GM12892 (cell line): ENCODE measurements at places on chromosomes 1 and 21.

- DNase-seq = no peak
These were observed 1.4 kb upstream of the ARHGEF2 start for GRCh38 chr1:155979597-155980343.

DNA sequence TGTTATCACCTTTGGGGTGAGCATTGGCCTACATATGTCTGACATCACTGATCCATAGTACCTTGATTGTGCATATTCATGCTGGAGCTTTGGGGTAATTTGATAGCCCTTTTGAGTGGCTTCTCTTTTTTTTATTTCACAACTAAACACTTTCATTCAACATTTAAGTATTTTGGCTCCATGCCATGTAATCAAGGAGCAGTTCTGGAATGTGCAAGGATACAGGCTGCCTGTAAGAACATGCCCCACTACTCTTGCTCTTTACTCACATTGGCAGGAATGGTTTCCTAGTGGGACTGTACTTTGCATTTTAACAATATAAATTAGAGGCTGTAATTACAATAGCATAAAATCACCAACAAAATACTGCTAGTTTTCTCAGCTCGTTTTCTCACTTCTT is 300.7 kb upstream of the SPAG17 start:
- DNase-seq = no peak

- DNase-seq = no peak
These were observed 57.5 kb downstream of the PCP4 start for GRCh38 chr21:39924577-39925308.

- DNase-seq = no peak
These were observed 1.4 kb downstream of the BCL10 start for GRCh38 chr1:85274969-85275453.

DNA sequence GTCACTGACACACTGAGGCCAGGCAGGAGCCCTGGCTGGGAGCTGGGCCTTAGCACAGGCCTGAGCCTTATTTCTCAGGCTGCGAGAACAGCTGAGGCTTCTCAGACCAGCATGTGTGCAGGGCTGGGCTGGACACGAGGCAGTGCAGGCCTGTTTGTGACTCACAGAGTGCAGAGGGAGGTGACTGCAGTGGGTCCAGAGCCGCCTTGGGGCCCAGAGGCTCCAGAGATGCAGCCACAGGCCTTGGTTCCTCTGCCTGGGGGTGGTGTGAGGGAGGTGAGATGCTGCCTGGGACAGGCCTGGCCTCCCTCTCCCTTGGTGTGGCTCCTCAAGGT is 61.2 kb upstream of the ETV3 start:
- DNase-seq = no peak

DNA sequence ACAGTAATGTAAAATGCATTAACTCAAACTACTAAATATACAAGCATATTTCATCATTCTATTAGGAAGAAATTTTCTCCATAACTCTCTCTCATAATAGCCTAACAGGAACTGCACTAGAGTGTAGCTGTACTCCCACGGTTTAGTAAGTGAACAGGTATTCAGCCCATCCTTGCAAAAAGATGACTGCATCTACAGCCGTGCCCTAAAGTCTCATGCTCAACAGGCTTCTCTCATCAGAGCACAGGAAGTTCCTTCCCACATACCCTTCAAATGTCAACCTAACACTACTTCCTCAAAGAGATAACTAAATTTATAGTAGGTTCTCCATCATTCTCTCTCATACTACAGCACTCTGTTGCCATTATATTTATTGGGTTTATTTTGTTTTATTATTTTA is 251.6 kb downstream of the AKT3 start:
- DNase-seq = no peak

DNA sequence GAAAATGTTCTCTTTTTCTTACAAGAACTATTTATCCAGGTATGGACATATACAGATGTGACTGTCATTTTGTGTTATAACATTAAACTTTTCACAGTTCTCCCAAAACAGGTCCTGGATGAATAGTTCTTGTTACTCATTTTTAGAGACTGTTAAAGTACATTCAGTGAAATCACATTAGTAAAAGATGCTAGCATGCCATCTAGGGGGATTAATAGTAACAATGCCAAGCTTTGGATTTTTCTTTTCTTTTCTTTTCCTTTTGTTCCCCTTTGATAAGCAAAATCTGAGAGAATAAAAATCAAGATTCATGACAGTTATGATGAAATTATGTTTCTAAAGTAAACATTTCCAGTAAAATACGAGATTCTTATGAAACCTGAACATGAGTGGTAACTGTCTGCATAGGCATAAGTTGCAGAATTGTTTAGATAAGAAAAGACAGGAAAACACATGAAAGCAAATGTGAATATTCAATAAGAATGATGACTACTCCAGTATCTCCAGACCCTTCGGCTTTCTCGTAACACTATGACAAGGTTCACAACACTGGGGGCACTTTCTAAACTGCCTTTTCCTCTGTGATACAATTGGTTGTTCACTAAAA is 77.5 kb downstream of the TPR start:
- DNase-seq = no peak

GRCh38 chr1:184150776-184151531 is 99.4 kb downstream of the TSEN15 start:
- no peak for DNase-seq

DNA sequence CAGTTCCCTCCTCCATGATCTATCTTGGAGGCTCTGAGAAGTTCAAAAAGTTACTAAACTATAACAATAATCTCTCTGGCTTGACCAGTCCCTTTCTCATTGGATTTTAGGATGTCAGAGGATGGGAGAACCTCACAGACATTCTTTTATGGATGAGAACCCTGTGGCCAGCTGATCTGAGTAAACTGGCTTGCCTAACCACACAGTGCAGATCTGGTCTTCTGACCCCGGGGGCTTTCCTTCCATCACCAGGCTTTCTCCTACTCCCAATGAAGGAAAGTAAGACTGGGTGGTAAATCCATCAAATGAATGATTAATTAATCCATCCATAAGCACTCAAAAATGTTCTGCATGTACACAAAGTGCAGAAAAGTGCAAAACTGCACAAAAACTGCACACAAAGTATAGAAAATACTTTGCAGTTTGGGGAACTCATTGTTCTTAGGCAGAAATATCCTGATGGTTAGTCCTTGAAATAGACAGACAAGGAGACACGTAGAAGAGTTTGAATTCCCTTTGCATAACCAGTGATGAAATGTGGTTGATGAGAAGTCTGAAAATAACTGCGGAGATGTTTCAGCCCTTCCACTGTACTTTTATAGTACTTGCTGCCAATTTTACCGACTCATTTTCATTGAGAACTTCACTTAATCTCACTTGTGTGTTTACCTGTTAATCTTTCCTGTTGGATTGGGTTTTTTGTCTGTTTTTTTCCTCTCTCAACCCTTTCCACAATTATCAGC is 2.5 kb upstream of the F3 start:
- DNase-seq = no peak

DNA sequence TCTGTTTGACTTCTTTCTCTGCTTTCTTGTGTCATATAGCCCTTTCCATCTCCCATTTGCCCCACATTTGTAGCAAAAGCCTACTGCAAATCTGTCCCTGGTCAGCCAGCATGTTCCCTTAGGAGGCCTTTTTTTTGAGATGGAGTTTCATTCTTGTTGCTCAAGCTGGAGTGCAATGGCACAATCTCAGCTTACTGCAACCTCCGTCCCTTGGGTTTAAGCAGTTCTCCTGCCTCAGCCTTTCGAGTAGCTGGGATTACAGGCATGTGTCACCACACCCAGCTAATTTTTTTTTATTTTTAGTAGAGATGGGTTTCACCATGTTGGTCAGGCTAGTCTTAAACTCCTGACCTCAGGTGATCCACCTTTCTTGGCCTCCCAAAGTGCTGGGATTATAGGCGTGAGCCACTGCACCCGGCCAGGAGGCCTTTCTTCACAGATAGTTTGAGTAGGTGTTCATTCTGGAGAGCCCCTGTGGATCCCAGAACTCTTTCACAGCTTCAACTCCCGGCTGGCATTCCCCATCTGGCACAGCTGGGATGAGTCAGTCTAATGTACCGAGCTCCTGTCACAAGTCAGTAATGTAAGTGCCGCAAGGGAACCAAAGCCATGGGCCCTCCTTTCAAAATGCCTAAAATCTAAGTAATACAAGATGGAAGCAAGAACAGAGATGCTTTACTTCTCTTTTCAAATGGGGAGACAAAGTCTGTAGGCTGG is 9.4 kb upstream of the NHLH1 start:
- DNase-seq = no peak

DNA sequence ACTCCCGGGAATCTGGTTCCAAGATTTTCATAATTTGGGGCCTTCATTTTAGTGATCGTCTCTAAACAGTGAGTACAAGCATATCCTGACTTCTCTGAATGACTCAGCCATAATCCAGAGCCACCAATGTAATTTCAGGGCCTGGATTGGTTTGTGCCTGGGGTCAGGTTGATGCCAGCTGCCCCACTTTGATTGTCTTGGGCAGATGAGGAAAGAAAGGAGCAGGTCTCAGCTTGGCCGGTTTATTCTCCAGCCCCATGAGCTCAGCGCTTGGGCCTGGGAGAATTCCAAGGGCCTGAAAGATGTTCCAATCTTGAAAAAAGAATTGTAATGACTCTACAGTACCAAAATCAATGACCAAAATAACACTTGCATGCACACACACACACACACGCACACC is 71.2 kb upstream of the ECE1 start:
- no peak for DNase-seq
